ENCODE measurements at places on chromosomes 13 and 19.

DNA sequence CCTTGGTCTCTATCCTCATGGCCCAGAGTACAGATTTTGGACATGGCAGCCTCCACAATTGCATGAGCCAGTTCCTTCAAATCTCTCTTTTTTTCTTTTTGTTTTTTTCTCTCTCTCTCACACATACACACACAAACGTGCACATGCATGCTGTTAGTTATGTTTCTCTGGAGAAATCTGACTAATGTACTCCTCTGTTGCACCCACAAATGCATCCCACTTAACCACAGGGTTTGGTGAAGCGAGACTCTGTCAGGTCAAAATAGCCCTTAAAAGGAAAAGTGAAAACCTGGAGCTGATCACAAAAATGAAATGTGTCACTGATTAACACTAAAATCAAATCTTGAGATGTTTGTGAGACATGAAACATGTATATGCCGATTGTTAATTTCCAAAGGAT, 374.6 kb upstream of the ARGLU1 start:
- DNase-seq: no peak

GRCh38 chr13:107680115-107680514, 535.2 kb downstream of the LIG4 start:
- DNase-seq: no peak

- DNase-seq: no peak
These were observed 3.9 kb upstream of the KLK15 start for GRCh38 chr19:50837300-50837699.

GRCh38 chr19:9865732-9866501, 30.8 kb downstream of the PIN1 start:
- DNase-seq: no peak

DNA sequence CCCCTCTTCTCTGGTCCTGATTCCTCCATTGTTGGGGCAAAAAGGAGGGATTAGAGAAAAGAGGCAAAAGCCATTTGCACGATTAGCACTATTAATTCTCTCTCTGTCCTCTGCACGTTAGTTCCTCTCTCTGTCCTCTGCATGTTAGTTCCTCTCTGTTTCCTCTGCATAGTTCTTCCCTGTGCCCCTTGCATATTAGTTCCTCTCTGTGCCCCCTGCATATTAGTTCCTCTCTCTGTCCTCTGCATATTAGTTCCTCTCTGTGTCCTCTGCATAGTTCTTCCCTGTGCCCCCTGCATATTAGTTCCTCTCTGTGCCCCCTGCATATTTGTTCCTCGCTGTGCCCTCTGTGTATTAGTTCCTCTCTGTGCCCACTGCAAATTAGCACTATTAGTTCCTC, 847.2 kb upstream of the GPC6 start:
- no peak for DNase-seq

GRCh38 chr19:1251330-1252220, 3.2 kb downstream of the MIDN start:
- peak; percentile 79 for DNase-seq

DNA sequence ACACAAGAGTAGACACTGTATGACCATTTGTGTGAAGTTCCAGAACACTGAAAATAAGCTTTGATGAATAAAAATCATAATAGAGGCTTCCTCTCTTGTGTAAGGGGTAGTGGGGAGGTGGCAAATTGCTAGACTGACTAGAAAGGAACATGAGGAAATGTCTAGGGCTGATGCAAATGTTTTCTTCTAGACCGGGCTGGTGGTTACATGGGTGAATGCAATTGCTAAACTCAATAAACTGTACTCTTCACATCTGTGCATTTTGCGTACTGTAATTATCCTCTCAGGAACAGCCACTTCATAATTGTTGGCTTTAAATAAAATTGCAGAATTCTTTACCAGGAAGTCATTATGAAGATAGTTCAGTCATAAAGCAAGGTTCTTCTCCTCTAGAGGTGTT, 5.2 kb upstream of the KBTBD7 start:
- no peak for DNase-seq

DNA sequence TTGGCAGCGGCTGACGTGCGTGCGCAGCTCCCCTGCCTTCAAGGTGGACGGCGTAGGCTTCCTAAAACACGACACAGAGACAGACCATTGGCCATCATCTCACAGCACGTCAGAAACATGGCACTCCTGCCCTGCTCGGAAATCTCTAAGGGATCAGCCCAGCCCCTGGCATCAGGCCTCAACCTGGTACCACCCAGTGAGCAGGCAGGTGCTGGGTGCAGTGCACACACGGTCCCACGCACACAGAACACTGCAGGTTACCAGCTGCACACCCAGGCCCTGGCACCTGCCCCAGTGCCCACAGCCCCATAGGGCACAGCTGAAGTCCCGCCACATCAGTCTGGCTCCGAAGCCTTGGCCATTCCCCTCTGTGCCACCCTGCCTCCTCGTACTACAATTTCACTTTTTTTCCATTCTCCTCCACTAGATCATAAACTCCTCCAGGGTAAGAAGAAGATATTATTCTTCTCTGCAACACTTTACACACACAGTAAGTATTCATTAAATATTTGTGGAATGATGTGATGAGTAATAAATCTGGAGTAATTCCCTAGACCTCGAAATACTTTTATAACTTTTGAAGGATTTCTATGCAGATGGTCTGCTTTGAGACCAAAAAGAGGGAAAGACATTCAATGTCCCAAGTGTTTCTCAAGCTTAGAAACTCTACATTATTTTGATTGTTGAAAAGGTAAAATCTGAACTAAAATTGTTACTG, 156.4 kb downstream of the COL4A1 start:
- DNase-seq: peak; percentile 21

GRCh38 chr13:100334214-100334613, 245.3 kb downstream of the PCCA start:
- DNase-seq: no peak

GRCh38 chr13:43301346-43301969, 278.1 kb downstream of the DNAJC15 start:
- DNase-seq: no peak

- no peak for DNase-seq
These were observed 204.5 kb upstream of the SLITRK1 start for GRCh38 chr13:84086847-84087162.

DNA sequence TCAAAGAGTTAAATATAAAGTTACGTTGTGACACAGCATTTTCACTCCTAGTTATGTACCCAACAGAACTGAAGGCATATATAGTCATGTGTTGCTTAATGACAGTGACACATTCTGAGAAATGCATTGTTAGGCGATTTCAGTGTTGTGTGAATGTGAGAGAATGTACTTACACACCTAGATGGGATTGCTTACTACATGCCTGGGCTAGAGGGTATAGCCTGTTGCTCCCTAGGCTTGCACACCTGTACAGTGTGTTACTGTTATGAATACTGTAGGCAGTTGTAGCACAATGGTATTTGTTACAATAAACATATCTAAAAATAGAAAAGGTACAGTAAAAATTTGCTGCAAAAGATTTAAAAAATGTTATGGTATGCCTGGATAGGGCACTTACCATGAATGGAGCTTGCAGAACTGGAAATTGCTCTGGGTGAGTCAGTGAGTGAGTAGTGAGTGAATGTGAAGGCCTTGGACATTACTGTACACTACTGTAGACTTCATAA, 89.2 kb downstream of the DHRS12 start:
- DNase-seq: peak; percentile 69

GRCh38 chr13:112072534-112073244, 5.7 kb downstream of the SOX1 start:
- no peak for DNase-seq

DNA sequence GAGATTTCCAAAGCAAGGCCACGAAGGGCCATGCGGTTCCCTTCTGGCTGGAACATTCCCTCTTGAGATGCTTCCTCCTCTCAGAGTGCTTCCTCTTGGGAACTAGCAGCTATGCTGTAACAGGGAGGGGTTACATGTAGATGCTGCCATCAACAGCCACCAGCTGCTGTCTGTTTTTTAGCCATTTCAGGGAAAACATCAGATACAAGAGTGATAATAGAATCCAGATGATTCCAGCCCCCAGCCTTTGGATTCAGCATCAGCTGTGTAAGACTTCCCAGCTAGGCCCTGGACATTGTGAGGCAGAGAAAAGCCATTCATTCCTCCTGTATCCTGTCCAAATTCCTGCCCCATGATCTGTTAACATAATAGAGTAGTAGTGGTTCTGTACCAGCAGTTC, 8.2 kb upstream of the ZNF177 start:
- DNase-seq: no peak

GRCh38 chr19:6062274-6062673, 48.0 kb downstream of the RFX2 start:
- peak; percentile 37 for DNase-seq

Data from M059J (cell line).